NB4 (cell line): ENCODE measurements at places on chromosomes 16 and 17.

DNA sequence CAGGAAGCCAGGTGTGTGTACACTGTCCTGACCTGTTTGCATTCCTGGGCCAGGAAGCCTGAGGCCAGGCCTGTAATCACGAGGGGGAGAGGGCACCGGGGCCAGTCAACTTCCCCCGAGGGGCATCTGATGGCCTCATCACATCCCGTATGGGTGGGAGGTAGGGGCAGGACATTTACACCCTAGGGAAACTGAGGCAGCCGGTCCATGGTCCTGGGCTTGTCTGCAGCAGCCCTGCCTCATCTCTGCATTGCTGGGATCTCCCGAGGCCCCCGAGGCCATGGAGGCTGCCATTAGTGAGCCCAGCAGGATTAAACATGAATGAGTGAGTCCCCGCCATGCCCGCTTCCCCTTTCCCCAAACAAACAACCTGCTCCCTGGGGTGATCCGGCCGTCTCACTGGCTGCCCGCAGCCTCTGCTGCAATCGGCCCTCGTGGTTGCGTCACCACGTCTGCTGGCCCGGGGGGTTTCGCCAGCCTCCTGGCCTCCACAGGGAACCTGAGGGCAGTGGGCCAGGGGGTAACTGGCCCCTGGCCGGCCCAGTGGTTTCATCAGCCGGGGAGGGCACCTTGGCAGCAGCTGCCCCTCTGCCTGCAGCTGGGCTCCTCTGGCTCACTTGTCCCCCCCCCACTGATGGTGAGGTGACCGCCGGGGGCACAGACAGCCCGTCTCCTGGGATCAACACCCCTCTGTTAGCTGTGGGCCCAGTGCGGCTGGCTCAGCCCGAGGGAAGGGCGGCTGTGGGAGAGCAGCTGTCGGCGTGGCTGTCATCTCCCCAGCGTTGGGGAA lies 88.3 kb upstream of the GSE1 start:
- DNase-seq = peak; percentile 98

- no peak for DNase-seq
Measured at GRCh38 chr16:49932434-49932833, 76.5 kb upstream of the ZNF423 start.

- DNase-seq = no peak
Measured at GRCh38 chr17:1144162-1144561, 35.6 kb downstream of the ABR start.

GRCh38 chr16:4372578-4373355 lies 1.1 kb downstream of the VASN start:
- peak; percentile 73 for DNase-seq

DNA sequence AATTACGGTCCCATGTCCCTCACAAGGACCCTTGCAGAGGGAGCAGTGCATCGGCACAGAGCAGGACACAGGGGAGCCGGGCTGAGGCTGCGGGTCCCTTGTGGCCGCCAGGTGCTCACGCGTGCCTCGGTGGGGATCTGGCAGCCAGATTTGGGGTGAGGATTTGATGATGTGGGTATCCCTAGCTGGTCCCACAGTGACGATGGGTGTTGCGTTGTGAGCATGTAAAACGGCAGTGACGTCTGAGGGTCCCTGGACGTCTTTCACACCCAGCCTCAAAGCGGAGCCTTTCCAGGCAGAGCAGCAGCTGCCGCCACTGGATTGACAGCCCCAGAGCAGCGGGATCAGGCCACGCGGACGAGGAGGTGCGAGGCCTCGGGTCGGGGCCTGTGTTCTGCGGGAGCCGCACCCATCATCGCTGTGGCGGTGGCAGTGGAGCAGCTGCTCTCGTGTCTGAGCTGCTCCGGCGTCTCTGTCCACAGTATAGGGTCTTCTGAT lies 54.6 kb downstream of the WDR45B start:
- DNase-seq = no peak

- DNase-seq = no peak
Measured at GRCh38 chr17:8072729-8073461, 14.6 kb downstream of the ALOX12B start.

- DNase-seq = peak; percentile 6
Measured at GRCh38 chr17:37212179-37212578, 163.6 kb upstream of the C17orf78 start.

DNA sequence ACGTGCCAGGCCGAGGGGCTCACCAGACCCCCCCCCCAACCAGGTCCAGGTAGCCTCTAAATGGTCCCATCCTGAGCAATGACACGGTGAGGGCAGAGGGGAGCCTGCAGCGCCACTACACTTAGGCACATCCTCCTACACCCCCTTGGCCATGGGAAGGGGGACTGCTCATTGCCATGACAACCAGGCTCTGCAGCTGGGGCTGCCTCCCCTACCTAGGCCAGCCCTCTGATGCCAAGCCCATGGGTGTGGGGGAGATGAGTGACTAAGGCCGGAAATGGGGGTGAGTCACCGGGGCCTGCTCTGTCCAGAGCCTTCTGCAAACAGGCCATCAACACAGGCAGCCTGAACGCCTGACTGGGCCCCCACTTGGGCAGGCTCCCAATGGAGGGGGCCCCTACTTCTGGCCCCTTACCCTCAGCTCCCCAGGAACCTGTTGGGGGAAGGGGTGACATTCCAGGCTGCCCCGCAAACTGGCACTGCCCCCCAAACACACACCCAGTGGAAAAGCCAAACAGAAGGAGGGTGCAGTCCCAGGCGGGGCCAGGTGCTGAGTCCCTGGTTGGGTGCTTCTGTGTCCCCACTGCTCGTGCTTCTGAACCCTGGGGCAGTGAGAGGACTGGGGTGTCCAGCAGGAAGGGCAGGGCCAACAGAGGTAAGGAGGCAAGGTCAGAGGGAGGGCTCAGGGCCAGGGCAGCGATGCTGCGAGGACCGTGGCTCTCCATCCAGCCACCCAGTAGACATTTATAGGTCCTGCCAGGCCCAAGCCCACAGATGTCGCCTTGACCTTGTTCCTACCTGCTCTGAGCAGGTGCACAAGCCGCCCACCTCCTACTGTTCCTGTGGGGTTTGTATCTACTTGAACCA lies 8.2 kb downstream of the PLCD3 start:
- peak; percentile 98 for DNase-seq

- DNase-seq = no peak
Measured at GRCh38 chr16:83996481-83997252, 28.6 kb downstream of the NECAB2 start.

GRCh38 chr17:68461122-68461539 lies 3.8 kb upstream of the WIPI1 start:
- peak; percentile 46 for DNase-seq

- no peak for DNase-seq
Measured at GRCh38 chr17:12691173-12691572, 25.5 kb downstream of the MYOCD start.

DNA sequence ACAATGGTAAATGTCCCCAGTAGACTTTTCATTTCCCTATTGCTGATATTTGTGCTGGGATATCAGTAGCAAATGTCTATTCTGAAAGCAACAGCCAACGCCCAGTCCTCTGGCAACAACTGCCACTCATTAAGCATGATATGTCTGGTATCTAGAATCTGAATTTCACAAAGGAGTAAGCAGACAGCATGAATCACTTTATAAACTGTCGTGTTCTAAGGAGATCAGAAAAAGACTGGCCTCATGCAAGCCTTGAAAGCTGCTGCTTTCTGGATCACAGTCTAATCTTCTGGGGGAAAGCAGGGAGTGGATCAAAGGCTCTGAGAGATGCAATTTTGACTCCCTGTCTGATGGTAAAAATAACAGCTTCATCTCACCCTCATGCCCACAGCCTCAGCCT lies 153.1 kb upstream of the NOG start:
- DNase-seq = no peak

GRCh38 chr16:85253084-85253941 lies 141.0 kb upstream of the CIBAR2 start:
- peak; percentile 74 for DNase-seq

DNA sequence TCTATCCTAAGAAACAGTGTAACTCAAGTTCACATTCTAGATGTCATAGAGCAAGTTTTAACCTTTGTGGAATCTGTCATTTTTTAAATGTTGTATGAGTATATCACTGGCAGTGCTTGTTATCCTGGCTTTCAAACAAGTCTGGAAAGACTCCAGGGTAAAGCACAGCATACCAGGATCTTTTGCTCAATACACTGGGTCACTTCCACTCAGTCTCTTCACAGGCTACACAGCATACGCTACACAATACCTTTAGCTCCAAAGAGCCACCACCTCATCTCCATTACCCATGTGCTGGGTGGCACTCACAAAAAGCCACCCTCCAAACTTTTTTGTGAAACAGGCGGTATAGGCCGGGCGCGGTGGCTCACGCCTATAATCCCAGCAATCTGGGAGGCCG lies 69.5 kb downstream of the PARN start:
- DNase-seq = no peak

- peak; percentile 61 for DNase-seq
Measured at GRCh38 chr16:38941-39892, 14.2 kb downstream of the POLR3K start.

- no peak for DNase-seq
Measured at GRCh38 chr17:30517786-30518185, 40.6 kb downstream of the GOSR1 start.

DNA sequence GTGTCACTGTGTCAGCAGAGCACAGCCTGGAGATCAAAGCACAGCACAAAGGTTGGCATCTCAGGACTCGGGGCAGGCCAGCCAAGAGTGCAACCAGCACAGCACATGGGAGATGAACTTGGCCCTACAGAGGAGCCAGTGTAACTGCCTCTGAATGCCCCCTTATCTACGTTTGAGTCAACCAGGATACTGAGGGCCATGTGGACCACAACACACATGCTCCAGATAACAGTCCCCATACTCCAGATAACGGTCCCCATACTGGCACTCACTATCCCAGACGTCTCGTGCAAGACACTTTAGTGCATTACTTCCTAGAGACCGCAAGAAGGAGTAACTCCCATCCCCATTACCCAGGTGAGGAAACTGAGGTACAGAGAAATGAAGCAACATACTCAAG lies 88.2 kb downstream of the XYLT1 start:
- DNase-seq = no peak

DNA sequence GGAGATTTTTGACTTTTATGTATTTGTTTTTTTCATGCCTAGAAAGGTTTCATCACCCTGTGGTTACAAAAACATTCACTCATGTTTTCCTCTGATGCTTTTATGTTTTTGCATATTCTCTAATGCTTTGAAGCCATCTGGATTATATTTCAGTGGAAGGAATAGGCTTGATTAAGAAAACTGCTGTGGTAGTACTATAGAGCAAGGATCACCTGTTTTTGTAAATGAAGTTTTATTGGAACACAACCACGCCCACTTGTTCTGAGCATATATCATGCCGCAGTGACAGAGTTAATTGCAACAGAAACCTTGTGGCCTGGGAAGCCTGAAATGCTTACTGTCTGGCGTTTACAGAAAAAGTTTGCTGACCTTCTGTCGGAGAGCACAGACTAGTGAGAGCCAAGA lies 11.5 kb downstream of the COX10 start:
- no peak for DNase-seq

GRCh38 chr17:48571024-48571818 lies 6.9 kb downstream of the HOXB4 start:
- no peak for DNase-seq

DNA sequence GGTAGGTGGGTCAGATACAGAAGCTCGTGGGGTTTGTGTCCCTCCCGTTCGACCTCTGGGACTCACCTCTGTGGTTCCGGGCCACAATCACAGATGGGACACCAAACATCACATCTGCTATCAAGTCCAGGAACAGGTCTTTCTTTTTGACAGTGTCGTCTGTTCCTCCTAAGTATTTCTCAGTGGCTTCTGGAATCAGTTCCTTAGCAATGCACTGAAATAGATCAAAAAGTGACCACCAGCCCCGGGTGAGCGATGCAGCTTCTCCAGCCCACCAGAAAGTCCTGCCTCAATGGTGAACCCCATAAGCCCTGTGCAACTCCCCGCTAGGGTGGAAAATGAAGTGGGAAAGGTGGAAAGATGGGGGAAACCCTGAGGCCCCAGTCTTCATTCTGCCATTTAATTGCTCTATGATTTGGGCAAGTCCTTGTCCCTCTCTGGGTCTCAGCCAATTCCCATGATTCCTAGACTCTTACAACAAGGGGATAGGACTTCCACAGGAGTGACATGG lies 22.4 kb downstream of the CES1 start:
- no peak for DNase-seq

DNA sequence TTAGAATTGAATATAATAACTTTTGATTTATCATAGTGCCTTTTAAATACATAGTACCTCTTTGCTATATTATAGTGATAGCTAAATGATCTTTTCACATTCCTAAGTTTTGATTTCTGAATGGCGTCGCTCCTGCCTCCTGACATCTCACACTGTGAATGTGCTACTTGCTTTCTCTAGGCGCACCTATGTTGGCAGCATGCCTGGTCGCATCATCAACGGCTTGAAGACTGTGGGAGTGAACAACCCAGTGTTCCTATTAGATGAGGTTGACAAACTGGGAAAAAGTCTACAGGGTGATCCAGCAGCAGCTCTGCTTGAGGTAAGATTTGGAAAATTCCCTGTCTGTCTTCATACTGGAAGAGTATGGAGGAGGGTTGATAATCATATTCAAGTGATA lies 29.8 kb upstream of the ABCC11 start:
- DNase-seq = no peak

DNA sequence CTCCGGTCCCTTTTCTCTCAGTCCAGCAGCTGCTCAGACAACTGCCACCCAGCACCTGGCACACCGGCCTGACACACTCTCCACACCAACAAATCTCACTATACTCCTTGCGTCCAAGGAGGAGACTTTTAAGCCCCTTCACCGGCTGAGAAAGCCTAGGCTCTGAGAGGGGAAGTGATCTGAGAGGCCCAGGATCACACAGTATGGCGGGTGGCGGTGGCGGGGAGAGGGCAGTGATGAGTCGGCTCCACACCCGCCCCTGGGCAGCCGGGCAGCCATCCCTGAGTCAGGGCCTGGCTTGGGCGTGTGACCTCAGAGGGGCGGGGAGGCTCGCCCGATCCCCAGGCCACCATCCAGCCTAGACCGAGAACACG lies 569 bp downstream of the FLII start:
- peak; percentile 82 for DNase-seq

GRCh38 chr17:4100883-4101756 lies 41.7 kb downstream of the ZZEF1 start:
- DNase-seq = no peak

DNA sequence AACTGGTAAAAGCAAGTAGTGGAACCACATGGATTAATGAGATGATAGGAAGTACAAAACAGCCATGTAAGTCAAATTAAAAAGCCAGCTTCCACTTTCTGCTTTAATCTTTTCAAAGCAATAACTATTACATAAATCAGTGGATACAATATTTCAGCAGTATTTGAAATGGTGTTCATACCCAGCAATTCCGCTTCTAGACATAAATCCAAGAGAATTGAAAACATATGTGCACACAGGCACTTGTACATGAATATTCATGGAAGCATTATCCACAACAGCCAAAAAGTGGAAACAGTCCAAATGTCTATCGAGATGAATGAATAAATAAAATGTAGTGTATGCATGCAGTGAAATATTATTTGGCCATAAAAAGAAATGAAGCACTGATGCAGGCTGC lies 27.4 kb downstream of the SLFN12L start:
- no peak for DNase-seq

GRCh38 chr17:78650093-78650715 lies 73.0 kb upstream of the DNAH17 start:
- DNase-seq = no peak

DNA sequence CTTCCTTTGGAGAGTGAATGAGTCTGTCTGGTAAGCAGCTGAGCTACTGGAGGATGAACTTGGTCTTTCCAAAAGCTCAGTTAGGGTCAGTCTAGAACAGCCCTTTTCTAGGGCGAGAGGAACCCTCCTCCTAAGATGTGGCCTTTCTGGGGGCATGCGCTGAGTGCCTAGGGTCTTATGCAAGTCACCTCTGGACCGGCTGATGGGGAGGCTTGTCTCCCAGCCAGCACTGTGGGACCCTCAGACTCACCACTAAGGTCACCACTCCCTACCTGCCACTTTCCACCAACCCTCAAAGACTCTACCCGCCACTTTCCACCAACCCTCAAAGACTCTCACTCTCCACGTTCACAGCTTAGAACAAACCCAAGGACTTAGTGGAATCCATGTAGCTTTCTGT lies 26.8 kb downstream of the LMF1 start:
- DNase-seq = no peak
